Motor neuron (in vitro differentiated cells): ENCODE measurements at places on chromosomes 11 and 22. TPM values are rescaled to one million over a fixed set of nuclear protein-coding genes. Genes with fewer than 3 reads are reported as not detected.

- no peak for ATAC-seq
Measured at GRCh38 chr11:537622-538430, 499 bp downstream of the LRRC56 start.

- ATAC-seq: no peak
Measured at GRCh38 chr11:64017945-64018224, 17.8 kb upstream of the FLRT1 start.

DNA sequence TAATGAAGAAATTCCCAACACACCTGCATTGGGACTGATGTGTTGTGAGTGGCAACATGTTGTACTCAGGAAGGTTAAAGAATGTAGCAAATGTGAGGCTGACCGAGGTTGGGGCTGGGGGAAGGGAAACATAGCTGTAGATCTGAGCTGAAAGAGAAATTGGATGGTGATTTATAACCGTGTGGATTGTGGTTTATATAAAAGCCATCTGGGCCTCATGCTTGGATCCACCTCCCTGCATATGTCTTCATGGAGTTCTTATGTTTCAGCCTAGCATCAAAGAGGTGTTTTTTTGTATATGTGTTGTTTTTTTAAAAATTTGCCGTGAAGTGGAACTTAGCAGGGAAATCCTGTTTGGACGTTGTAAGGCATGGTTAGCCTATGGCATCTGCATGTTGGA, 141.3 kb downstream of the NAV2 start:
- ATAC-seq: no peak

GRCh38 chr22:45429981-45430775, 16.7 kb downstream of the RIBC2 start:
- no peak for ATAC-seq

DNA sequence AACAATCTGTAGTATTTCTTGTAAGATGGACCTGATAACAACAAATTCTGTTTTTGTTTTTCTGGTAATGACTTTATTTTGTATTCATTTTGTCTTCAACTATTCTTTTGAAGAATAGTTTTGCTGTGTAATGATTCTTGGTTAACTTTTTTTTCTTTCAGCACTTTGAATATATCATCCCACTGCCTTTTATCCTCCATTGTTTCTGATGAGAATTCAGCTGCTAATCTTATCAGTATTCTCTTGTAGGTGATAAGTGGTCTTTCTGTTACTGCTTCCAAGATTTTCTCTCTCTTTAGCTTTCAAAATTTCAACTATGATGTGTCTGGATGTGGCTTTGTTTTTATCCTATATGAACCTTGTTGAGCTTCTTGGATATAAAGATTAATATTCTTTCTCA, 21.5 kb downstream of the GALNT18 start:
- no peak for ATAC-seq

GRCh38 chr11:67691149-67691548, 16.7 kb upstream of the ALDH3B2 start:
- ATAC-seq: no peak

- no peak for ATAC-seq
Measured at GRCh38 chr11:44566952-44567875, 1.8 kb downstream of the CD82 start.

DNA sequence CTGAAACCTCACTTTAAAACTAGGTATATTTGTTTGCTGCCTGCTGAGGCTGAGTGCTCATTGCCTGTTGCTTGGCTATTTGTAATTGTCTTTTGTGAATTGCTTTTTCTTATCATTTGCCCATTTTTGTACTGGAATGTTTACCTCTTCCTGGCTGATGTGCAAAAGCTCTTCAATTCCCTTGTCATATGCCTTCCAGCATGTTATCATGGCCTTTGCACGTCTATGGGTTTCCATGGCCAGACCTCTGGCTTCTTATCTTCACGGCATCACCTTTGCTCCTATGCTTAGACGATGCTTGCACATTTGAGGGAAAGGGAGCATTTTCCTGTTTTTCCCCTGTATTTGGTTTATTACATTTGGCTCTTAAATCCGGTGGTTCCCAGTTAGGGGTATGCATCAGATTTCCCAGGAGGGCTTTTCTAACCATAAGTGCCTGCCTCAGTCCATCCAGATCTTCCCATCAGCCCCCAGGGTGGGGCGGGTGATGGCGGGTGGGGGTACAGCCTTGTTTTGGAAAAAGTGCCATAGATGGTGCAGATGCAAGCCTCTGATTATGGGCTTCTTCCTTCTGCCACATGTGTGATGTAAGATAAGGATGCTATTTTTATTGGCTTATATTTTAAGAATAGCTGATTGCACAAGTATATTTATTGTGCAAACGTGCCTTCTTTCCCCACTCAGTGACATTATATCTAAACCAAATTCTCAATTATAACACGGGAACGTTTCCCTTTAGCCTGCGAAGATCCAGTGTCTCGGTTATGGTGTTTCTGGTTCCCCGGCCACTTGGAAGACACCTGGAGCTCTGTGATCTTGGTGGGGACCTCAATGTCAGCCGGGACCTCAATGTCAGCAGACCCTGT, 70.6 kb upstream of the SEPTIN5 start:
- ATAC-seq: no peak

- no peak for ATAC-seq
Measured at GRCh38 chr11:88363648-88364065, 26.1 kb upstream of the CTSC start.

- peak; percentile 53 for ATAC-seq
Measured at GRCh38 chr22:25362215-25362882, 142.9 kb downstream of the CRYBB2 start.

DNA sequence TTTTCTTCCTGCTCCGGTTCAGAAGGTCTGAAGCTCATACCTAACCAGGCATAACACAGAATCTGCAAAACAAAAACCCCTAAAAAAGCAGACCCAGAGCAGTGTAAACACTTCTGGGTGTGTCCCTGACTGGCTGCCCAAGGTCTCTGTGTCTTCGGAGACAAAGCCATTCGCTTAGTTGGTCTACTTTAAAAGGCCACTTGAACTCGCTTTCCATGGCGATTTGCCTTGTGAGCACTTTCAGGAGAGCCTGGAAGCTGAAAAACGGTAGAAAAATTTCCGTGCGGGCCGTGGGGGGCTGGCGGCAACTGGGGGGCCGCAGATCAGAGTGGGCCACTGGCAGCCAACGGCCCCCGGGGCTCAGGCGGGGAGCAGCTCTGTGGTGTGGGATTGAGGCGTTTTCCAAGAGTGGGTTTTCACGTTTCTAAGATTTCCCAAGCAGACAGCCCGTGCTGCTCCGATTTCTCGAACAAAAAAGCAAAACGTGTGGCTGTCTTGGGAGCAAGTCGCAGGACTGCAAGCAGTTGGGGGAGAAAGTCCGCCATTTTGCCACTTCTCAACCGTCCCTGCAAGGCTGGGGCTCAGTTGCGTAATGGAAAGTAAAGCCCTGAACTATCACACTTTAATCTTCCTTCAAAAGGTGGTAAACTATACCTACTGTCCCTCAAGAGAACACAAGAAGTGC, 661 bp upstream of the MALAT1 start:
- ATAC-seq: no peak

DNA sequence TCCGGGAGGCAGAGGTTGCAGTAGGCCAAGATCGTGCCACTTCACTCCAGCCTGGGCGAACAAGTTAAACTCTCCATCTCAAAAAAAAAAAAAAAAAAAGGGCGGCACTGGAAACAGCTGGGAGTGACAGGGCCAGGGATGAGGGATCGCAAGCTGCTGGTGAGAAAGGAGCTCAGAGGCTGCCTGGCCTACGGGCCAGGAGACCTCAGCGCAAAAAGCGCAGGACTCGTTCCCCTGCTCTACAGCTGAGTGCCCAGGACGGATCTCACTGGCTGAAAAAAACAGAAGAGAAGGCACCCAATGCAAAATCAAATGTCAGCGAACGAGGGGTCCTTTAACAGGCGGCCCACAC, 650 bp upstream of the NUP50 start:
- peak; percentile 47 for ATAC-seq

DNA sequence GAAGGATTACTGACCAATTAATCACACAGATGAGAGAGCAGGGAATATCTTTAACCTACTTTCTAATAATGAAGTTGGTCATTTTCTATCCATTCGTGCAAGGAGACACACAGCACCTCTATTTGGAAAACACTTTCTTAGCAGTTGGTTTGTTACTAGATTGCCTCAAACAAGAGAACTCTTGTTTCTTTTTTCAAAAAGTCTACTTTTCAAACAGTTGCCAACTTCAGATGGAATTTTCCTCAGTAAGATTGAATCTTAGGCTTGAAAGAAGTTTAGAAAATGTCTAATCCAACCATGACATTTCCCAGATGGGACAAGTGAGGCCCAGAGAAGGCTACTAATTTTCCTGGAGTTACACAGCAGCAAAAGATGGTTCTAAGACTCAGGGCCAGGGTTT, 42.4 kb upstream of the SMTN start:
- ATAC-seq: no peak

GRCh38 chr11:20029193-20029592, 131.1 kb downstream of the DBX1 start:
- no peak for ATAC-seq

Gene ALDH3B2
- 1.2 TPM in 1 of 2 replicates, not detected in the other for total RNA-seq

Gene RIC3
- 0.24 and 0.34 TPM in 2 replicates for total RNA-seq

Gene KRTAP5-1
- 0.71 and 1.1 TPM in 2 replicates for total RNA-seq

Gene LDLRAD3
- total RNA-seq: 15.5 and 15.8 TPM in 2 replicates

Gene GPHA2
- 0.93 and 1.1 TPM in 2 replicates for total RNA-seq

Gene OR5B21
- 0.26 and 0.32 TPM in 2 replicates for total RNA-seq

Gene RAG1
- 0.65 and 0.87 TPM in 2 replicates for total RNA-seq

Gene C22orf15
- total RNA-seq: 0.15 and 0.70 TPM in 2 replicates

Gene OR51I1
- total RNA-seq: not detected in 2 replicates

Gene SCN4B
- 0.49 and 0.69 TPM in 2 replicates for total RNA-seq
